LHCN-M2 (cell line): ENCODE measurements at places on chromosomes 2 and 18. TPM values are rescaled to one million over a fixed set of nuclear protein-coding genes. Genes with fewer than 3 reads are reported as not detected.

Gene SCLY
- total RNA-seq, result 24.0 and 24.4 TPM in 2 replicates

Gene EVX2
- not detected in 2 replicates for total RNA-seq

Gene TUBB8B
- not detected in 2 replicates for total RNA-seq

Gene ONECUT2
- total RNA-seq, result under 0.01 TPM in 2 replicates

Gene MATN3
- 6.9 and 8.2 TPM in 2 replicates for total RNA-seq

Gene SERPINB8
- 17.8 and 21.5 TPM in 2 replicates for total RNA-seq

Gene DOK6
- not detected in 2 replicates for total RNA-seq

Gene FSHR
- total RNA-seq, result not detected in 2 replicates

Gene CCDC102B
- total RNA-seq, result 9.7 and 13.6 TPM in 2 replicates

Gene TNS1
- total RNA-seq, result 47.8 and 53.4 TPM in 2 replicates

- DNase-seq, result no peak
These were observed 27.0 kb downstream of the LDLRAD4 start for GRCh38 chr18:13245481-13246000.

DNA sequence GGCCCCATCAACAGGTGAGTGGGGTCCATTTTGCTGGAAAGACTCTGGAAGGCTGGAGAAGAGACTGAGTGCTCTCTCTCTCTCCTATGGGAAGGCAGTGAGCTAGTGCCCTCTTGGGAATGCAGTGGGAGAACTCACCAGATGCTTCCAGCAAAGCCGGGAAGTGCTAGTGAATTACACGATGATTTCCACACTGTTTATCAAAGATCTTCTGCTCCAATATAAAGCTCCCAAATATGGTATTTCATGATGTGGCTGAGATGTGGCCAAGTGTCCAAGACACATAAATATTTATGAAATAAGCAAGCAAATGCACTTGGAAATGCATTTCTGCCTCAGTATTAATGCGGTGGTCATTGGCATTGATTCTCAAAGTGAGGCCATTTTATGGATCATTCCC is 135.9 kb downstream of the VAPA start:
- DNase-seq, result no peak

DNA sequence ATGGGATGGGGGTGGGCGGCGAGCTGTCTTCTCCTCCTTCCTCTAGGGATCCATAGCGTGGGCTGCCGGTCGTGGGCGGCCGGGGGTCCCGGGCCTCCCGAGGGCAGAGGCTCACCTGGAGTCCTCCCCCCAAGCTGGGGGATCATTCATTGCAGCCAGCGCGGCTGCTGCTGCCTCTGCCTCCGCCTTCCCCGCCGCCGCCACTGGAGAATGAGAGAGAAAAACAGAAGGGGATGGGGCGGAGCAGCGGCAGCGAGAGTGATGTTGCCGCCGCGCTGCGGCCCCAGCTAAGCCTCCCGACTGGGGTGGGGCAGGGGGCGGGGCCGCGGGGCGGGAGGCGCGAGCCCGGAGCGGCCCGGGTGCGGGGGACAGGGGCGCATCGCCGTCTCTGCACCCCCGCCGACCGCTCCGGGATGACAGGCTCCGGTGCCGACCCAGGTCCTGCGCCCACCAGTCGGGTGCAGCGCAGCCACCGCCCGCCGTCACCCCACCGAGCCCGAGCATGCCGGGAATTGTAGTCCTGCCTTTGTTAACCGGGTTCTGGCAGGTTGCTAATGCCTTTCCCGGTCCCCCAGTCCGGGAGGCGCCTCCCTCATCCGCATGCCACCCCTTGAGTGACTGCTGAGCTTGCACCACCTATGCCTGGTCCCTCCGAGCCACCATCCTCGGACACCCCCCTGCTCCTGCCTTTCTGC is at the start of gene KIF3C:
KIF3C (minus strand) TSS at position 225 of the 695 bp plus-strand sequence. CDS start 580 bp downstream, outside the sequence.
- DNase-seq, result peak; percentile 51

DNA sequence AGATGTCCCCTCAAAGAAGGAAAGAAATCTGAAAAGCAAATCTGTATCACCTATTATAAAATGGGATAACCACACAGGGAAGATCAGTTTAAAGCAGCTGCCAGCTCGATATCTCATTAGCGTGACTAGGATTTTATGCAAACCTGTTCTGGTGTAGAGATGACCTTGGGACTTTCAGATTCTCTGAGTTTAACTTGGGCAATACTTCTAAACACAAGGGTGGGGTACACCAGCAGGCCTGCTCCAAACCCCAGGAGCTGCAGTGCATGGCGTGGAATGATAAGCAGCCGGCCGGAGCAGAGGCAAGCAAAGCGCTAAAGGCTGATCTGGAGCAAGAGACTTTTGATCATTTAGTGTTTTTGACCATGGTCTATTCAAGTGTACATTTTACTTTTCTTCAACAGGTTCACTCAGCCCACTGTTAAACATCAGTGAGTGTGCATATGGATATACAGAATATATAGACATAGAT is 4.7 kb downstream of the SERTAD2 start:
- DNase-seq, result no peak

DNA sequence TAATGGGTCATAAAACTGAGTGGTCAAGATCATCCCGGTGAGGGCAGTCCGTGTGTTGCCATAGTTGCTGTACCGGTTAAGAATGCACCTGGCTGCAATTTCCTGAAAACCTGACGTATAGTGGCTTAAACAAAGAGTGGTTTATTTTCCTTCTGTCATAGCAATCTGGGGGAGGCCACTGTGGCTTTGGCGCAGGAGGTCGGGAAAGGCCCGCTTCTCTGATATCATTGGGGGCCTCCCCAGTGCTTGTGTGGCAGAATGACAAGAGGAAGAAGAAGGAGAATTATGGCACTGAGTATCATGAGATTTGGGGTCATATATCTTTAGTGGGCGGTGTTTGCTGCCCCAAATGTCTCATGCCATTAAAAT is 4.4 kb downstream of the C2orf92 start:
- no peak for DNase-seq

DNA sequence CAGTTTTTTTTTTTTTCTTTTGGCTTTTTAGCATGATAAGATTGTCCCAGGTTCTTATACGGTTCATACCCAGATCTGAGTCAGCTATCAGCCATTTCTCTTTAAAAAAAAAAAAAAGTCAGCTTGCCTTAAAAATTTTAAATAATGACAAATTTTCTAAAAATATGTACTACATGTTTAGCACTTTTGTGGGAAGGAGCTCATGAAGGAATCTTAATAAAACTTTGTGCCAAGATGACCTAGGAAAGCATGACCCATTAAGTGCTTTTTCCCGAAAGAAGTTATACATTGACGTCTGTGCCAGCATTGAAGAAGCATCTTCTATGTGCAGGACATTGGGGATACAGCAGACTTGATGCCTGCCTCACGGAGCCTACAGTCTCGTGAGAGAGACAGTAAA is 4.5 kb upstream of the RBMS1 start:
- DNase-seq, result no peak

DNA sequence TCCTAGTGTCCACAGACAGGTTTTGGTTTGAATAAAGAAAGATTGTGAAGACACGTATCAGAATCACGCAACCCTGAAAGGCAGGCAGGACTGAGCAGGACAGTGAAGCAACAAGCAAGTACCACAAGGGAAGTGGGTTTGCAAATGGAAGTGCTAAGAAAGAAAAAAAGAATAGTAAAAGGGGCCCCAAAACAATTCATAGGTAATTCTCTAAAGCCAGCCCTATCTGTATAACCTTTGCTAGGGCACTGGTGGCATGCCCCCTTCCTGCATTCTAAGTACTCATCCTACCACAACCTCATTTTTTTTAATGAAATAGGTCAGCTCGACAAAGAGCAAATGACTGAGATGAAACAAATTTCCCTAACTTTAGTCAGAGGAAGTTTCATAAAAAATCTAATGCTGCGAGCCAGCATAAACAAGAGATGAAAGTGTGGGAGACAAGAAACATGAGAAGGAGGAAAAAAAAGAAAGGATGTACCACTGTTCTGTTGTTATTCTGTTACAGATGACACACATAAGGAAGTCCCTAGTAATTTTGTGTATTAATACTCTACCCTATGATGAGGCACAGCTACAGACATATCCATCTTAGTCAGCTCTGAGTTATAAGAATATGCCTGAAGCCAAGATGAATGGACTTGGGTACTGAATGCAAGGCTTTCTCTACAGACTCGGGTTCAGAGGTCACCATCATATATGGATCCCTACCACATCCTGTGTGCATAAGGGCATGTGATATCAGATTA is 32.2 kb downstream of the IKZF2 start:
- DNase-seq, result peak; percentile 86

- DNase-seq, result peak; percentile 20
These were observed 26.5 kb downstream of the SLC16A14 start for GRCh38 chr2:230042195-230042594.

DNA sequence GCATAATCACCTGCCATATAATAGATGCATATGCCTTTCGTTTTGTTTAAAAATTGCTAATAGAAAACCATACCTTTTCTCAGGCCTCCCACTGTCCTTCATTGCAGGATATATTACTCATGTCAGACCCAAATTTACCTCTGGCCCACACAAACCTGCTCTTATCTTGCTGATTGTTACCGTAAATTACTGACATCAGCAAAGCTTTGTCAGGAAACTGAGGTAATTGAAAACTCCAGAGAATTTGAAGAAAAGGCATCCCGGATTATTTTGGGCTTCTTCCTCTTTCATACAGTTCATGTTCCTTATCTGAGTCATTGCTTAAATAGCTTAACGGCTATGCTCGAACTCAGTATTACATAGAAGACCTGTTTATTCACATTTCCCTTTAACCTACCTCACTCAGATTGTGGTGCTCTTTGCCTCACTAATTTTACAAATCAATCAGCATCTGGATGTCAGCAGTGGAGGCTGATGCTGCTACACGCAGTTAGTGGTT is 145.7 kb downstream of the ZEB2 start:
- no peak for DNase-seq

- no peak for DNase-seq
These were observed 16.4 kb downstream of the NLRC4 start for GRCh38 chr2:32248299-32248698.

DNA sequence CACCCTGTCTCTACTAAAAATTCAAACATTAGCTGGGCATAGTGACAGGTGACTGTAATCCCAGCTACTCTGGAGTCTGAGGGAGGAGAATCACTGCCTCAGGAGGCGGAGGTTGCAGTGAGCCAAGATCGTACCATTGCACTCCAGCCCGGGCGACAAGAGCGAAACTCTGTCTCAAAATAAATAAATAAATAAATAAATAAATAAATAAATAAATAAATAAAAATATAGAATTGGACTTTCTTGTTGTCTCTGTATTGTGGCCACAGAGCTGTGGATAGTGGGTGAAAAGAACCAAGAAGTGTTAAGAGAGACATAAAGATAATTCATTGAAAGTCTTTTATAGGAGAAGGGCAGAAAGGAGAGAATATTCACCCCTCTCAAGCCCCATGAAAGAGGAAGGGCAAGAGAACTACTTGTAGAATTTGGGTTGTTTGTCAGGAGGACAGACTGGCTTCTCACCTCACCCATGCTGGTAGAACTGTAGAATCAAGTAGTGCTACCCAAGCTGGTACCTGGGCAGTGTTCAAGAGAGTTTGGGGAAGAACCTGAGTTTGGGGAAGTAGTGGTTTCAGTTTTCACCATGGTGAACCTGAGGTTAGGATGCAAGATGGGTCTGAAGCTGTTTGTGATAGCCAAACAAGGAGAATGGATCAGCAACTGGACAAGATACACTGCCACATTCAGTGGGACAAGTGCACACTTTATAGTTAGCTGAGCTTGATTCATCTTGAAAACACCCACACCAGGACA is 256.5 kb downstream of the CD226 start:
- DNase-seq, result no peak

DNA sequence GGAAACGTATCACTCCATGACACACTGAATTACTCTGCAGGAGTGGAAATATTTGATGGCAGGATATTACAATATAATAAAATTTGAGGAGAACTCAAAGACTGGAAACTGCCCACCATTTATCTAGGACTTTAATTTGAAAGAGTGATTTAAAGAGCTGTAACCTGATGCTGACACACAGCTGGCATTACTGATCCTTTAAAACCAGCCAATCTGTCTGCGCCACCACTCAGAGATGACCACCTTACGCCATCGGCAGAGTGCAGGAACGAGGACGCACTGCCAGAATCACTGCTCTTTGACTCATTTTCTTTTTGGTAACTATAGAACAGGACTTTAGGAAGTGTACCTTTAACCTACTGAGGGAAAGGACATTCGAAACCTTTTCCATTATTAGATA is 114.1 kb downstream of the EPB41L3 start:
- DNase-seq, result no peak

GRCh38 chr2:150470435-150470834 is 17.0 kb downstream of the RND3 start:
- no peak for DNase-seq

DNA sequence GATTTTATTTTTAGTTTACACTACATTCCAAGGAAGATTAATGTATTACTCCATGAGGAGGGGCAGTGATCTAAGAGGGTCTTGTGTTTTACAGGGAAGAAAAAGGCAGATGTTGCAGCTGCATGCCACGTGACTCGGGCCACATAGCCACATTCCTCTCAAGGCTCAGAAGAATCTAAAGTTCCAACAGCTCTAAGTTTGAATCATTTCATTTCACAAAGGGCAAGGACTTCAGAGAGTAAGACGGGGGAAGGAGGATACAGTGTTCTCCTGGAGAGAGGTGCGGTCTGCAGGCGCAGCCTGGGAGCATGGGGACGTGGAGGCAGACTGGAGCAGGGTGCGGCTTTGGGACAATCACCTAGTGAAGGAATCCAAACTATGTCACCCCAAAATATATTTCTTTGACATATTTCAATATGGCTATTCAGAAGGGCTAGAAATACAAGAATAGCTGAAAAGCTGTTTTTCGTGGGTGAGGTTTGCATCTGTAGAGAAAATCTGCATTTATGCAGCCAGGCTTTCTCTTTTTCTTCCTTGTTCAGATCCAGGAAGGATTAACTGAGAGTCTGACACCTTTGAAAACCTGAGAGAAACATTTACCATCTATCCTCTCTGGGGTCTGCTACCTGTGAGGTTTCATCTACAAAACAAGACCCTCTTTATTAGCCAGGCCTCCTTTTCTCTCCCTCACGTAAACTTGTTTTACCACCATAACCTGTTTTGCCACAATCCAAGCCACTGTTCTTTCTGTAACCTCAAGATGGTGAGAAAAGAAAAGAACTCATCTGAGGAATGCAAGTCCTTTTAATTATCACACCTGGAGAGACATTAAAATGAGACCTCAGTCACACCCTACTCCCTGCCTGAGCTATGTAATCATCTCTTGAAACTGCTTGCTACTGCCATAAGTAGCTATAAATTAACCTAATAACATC is 165.1 kb upstream of the NDUFV2 start:
- no peak for DNase-seq
